ENCODE measurements at places on chromosomes 13 and 19. TPM values are rescaled to one million over a fixed set of nuclear protein-coding genes. Genes with fewer than 3 reads are reported as not detected.
A peak's percentile ranks its signal among the peaks of the same experiment; 100 is the strongest.

Gene ZNF554
- 2.5 TPM for polyA plus RNA-seq

Gene OR7D2
- polyA plus RNA-seq: 0.03 TPM

Gene OR10H5
- 0.01 TPM for polyA plus RNA-seq

Gene INAFM1
- 32.0 TPM for polyA plus RNA-seq

Gene KCNRG
- 0.68 TPM for polyA plus RNA-seq

Gene ZNF154
- 7.4 TPM for polyA plus RNA-seq

Gene ZNF526
- 6.0 TPM for polyA plus RNA-seq

Gene ZNF724
- polyA plus RNA-seq: 0.51 TPM

Gene PLPPR3
- 0.03 TPM for polyA plus RNA-seq

Gene ZNF547
- 1.8 TPM for polyA plus RNA-seq

Gene CGB8
- polyA plus RNA-seq: not detected

Gene ZNF730
- 0.09 TPM for polyA plus RNA-seq

Gene DIRAS1
- polyA plus RNA-seq: 13.3 TPM

Gene UBE2L5
- 0.20 TPM for polyA plus RNA-seq

Gene C19orf73
- polyA plus RNA-seq: 1.6 TPM

Gene RFX1
- polyA plus RNA-seq: 8.1 TPM

Gene ZNF772
- 3.9 TPM for polyA plus RNA-seq

Gene VSTM1
- polyA plus RNA-seq: not detected

DNA sequence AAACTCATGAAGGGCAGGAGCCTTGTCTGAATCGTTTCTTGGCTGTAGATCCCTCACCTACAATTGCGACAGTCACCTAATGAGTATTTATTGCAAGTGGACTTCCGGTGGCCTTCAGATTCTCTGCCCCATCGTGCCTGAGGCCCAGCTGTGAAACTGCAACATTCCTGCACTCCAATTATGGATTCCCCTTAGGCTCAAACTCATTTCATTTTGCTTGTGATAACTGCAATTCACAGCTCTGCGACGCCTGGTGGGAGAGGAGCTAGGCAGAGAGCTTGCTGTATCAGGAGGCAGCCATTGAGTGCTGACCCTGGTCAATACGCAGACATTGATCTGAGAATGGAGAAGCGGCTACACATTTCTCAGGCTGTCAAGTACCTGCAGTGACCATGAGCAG, 59.0 kb downstream of the CCDC70 start:
- DNase-seq: no peak

GRCh38 chr19:13018035-13018914, 23.0 kb downstream of the NFIX start:
- no peak for DNase-seq

DNA sequence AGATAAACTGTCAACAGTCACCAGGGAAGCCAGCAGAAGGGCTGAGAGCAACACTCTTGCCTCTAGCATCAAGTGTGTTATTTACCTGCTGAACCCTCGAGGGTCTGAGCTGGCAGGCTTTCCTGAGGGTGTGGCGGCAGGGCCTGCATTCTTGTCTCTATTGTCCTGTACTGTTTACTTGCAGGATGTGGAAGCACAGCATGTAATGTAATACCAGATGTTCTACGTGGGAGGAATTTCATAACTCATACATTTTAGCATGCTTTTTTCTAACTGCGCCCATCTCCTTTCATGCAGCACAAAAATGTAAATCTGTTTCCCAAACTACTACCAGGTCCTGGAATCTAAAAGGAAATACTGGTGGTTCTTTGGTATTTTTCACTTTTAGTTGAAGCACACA, 153.1 kb downstream of the RGCC start:
- DNase-seq: no peak

DNA sequence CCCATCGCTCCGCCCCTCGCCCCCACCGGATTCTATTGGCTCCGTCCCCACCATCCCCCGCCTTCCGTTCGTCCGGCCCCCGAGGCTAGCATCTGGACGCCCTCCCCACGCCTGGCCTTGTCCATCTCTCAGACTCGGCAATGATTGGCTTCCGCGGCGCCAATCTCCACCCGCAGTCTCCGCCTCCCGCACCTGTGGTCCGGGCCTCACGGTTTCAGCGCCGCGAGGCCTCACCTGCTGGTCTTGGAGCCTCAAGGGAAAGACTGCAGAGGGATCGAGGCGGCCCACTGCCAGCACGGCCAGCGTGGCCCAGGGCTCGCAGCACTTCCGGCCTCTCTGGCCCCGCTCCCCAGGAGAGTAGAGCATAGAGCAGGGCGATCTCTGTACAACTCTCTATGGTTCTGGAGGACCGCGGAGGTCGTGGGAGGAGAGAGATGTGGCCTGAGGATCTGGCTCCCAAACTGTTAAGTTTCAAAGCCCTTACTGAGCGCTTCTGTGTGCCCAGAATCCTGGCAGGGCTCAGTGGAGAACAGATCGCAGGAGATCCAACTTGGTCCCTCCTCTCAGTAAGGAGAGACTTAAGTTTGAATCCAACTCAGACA, at the start of gene ERCC1:
Gene ERCC1 (minus strand): TSS at position 329 of the 602 bp plus-strand sequence. CDS start 543 bp downstream, outside the sequence.
- DNase-seq: peak; percentile 85

- no peak for DNase-seq
Observed at GRCh38 chr19:10352764-10353671, 13.6 kb upstream of the ICAM3 start.

- DNase-seq: no peak
Observed at GRCh38 chr19:811506-812048, 10.2 kb downstream of the PLPPR3 start.

GRCh38 chr19:47330466-47330869, 1.5 kb upstream of the C5AR2 start:
- DNase-seq: no peak

GRCh38 chr13:33550885-33551284, 265.3 kb upstream of the STARD13 start:
- DNase-seq: no peak

GRCh38 chr13:21022056-21022979, 39.1 kb downstream of the LATS2 start:
- DNase-seq: no peak

- no peak for DNase-seq
Observed at GRCh38 chr13:86155756-86156155, 356.5 kb upstream of the SLITRK6 start.

- DNase-seq: no peak
Observed at GRCh38 chr19:35755550-35756376, 1.1 kb downstream of the HSPB6 start.

- DNase-seq: no peak
Observed at GRCh38 chr19:56324436-56324835, 9.8 kb upstream of the ZSCAN5A start.

DNA sequence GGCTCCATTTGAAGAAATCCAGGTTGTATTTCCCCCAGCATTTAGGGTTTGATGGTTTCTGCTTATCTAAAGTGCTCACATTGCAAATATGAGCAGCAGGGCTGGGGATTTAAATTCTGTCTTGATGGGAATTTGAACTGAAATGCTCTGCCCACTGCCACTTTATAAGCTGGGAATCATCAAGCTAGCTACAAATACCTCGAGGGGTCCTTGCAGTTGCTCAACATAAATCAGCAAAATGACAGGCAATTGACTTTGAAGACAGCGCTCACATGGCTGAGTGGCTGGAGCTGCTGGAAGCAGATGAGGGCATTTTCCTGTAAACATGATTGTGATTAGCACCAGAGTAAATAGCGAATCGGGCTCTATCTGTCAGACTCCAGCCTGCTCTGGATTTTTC, 39.4 kb upstream of the MEDAG start:
- no peak for DNase-seq

- no peak for DNase-seq
Observed at GRCh38 chr19:49637821-49638738, 1.9 kb downstream of the RRAS start.

- DNase-seq: no peak
Observed at GRCh38 chr13:40197936-40198595, 468.4 kb downstream of the FOXO1 start.

DNA sequence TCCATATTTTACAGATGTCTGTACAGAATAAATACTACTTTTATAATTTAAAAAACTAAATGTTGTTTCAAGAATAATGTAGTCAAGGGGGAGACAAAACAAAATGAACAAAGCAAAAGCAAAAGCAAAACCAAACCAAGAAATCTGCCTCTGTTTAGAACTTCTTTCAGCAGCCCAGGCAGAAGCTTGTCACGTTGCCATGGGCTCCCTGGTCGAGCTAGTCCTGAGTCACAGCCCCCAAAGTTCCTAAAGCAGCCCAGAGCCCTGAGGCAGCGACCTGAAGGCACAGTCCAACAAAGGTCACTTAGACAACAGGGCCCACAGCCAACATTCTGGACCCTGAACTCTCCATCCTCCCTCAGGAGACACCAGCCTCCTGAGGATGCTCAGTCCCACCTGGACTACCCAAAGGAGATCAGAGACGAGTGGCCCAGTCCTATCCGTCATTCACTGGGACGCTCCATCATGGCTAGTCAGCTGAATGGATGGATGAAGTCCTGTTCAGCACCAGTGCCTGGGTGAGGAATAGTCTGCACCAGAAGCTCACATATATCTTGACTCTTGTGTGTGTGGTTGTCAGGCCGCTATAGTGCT, 41.7 kb downstream of the SIAH3 start:
- DNase-seq: no peak

GRCh38 chr19:46745521-46746280, at the start of gene FKRP:
Gene FKRP, plus strand, starts transcription at chr19:46746057. Its CDS starts 9,394 bp downstream, at chr19:46755451.
- no peak for DNase-seq

- no peak for DNase-seq
Observed at GRCh38 chr13:87810920-87811344, 139.8 kb downstream of the SLITRK5 start.

DNA sequence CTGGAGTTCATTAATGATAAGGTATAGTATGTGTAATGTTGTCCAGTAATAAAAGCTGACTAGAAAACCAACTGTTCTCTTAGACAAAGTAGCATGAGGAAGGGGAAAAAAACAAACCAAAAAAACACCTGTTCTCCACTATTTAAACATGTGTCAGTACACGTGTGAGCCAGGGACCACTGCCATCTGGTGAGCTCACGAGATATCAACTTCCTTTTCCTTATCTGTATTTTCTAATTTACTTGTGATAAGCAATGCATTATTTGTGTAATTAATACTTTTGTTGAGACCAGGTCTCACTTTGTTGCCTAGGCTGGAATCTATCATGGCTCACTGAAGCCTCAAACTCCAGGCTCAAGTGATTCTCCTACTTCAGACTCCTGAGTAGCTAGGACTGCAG, 4.3 kb upstream of the SIX5 start:
- DNase-seq: no peak

DNA sequence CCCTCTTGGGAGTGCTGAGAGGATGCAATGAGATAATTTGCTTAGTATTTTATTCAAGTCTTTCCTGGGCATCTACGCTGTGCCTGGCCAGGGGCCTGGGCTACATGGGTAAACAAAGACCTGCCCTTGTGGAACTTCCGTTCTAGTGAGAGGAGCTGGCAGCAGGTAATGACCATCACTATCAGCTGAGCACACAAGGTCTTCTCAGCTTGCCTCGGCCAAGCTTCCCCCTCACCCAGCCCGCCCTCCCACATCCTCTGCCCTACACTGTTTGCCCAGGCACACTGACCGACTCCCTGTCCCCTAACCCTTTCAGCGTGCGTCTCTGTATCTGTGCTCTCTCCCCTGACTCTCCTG, 8.6 kb upstream of the FKRP start:
- DNase-seq: no peak

GRCh38 chr13:97211300-97211699, 10.8 kb upstream of the MBNL2 start:
- no peak for DNase-seq

DNA sequence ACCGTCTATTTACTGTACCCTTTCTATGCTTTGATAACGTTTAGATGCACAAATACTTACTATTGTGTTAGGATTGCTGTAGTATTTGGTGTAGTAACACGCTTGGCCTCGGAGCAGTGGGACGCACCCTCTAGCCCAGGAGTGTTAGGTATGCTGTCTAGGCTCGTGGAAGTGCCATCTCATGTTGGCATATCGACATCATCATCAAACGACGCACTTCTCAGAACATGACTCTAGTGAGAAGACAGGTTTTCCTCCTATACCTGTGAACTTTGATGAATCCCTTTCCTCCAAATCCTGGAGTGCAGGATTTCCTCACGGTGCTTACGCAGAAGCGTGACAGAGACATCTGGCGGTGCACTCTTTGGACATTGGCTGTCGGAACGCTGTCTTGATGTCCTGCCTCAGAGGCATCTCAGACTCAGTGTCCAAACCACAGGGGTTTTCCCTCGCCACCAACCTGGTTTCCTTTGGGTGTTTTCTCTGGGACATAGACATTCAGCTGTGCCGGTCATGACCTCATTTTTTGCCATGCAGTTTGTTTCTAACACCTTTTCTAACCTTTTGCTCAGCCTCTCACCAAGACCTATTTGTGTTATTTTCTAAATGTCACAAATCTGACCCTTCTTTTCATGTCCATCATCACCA, 6.3 kb downstream of the SNRNP70 start:
- no peak for DNase-seq

DNA sequence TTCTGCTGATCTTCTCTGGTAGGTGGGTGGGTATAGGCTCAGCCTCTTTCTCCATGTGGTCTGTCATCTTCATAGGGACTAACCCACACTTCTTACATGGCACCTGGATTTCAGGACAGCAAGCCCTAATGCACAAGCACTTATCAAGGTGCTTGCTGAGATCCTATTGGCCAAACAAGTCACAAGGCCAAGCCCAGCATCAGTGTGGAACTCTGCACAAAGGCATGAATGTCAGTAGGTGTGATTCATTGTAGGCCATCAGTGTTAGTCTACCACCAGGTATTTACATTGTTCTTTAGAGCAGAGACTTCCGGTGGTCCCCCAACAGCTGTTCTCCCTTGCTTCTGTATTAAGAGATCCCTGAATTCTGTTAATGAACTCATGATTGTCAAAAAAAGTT, 8.3 kb upstream of the RB1 start:
- DNase-seq: no peak

- no peak for DNase-seq
Observed at GRCh38 chr13:98348466-98349200, 171.6 kb upstream of the RNF113B start.

- DNase-seq: no peak
Observed at GRCh38 chr13:69704311-69704710, 403.3 kb upstream of the ATXN8OS start.

GRCh38 chr13:111517641-111518010, 197.2 kb downstream of the TEX29 start:
- DNase-seq: no peak

DNA sequence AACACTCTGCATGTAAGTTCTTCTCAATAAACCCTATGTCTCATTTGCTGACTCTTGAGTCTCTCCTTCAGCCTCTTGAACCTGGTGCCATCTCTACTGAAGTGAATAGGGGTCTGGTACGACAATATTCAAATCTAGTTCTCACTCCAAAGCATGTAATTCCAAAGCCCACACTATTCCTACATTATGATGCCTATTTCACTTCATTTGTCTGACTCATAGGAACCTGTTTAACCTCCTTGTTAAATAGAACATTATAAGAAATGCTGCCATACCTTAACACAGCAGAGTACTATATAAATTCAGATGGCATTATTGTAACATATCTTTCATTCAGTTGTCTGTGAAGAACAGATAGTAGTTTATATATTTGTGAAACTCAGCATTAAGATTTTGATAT, 67.1 kb downstream of the STARD13 start:
- no peak for DNase-seq

GRCh38 chr13:48866249-48866648, 109.5 kb upstream of the FNDC3A start:
- no peak for DNase-seq
